ENCODE measurements at places on chromosomes 3 and 15. TPM values are rescaled to one million over a fixed set of nuclear protein-coding genes. Genes with fewer than 3 reads are reported as not detected.

GRCh38 chr3:24086617-24087404 is 141.7 kb downstream of the NR1D2 start:
- DNase-seq = no peak

- DNase-seq = no peak
Observed at GRCh38 chr15:72971766-72972165, 80.5 kb upstream of the NEO1 start.

- DNase-seq = no peak
Observed at GRCh38 chr15:62495670-62496614, 330.9 kb upstream of the C2CD4B start.

DNA sequence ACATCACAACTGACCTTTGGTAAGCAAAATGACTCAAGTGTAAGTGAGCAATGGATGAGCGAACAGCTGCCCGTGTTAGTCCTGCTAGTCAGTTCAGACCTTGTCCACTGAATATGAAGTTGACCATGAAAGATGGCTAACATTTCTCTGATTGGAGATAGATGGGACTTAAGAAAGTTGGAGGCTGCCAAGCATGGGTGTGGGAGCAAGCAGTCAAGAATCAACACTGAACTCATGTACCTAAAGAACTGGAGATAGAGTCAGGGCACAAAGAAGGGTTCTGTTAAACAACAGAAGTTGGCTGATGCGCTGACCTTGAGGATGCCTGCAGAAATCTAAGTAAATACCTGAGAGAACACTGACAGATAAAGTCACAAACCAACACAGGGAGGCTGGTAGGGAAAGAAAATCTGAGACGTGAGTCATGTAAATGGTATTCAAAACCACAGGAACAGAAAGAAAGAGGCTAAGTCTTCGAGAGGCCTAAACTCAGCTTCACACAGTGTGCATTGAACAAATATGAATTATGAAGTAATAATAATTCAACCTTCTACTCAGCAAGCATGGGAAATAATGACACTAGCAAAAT is 30.7 kb upstream of the ANPEP start:
- peak; percentile 82 for DNase-seq

DNA sequence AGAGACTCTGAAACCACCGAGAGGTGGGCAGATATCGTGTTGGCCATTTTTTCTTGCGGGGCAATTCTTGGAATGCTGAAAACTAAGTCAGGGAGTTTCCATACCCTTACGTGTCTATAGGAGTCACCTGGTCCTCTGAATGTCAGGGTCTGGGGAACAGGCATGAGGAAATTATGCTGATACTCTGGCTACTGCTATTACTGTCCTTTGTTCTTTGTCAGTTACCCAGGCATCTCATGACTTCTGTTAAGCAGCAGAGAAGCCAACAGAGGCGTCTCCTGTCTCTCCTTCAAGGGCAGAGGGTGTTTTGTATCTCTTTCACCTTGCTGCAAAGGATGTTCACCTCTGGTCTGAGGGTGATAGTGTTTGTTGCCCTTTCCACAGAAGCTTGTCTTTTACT is 559.5 kb upstream of the CCDC54 start:
- DNase-seq = no peak

GRCh38 chr3:126752303-126753190 is 48.5 kb downstream of the CHCHD6 start:
- peak; percentile 61 for DNase-seq

GRCh38 chr15:67049351-67050044 is 15.9 kb upstream of the SMAD3 start:
- peak; percentile 99 for DNase-seq

GRCh38 chr3:110886222-110886893 is 185.3 kb upstream of the NECTIN3 start:
- no peak for DNase-seq

DNA sequence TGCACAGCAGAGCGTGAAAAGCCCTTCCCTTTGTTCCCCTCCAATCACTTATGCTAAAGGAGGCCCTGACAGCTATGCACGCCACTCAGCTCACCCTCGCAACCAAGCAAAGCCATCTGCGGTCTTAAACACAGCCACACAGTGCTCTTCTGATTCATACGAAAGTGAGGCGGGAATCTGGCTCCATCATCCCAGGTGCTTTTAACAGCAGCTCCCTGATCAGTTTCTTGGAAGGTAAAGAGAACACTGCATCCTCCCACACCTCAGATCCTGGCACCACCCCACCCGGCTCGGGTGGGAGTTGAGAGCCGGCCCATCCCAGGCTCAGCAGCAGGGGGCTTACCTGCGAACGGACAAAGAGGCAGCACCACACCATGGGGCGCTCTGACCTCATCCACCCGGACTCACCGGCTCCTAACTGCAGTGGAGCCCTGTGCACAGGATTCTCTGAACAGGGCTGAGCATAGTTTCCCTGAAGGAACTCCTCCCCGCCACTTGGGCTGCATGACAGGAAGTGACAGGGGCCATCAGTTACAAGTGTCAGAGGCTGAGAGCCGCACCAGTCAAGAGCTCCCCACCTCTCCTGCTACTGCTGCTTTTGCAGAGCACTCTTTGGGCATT is 114.3 kb upstream of the ARHGEF3 start:
- no peak for DNase-seq

GRCh38 chr3:156808025-156808424 is 18.1 kb upstream of the LEKR1 start:
- no peak for DNase-seq

DNA sequence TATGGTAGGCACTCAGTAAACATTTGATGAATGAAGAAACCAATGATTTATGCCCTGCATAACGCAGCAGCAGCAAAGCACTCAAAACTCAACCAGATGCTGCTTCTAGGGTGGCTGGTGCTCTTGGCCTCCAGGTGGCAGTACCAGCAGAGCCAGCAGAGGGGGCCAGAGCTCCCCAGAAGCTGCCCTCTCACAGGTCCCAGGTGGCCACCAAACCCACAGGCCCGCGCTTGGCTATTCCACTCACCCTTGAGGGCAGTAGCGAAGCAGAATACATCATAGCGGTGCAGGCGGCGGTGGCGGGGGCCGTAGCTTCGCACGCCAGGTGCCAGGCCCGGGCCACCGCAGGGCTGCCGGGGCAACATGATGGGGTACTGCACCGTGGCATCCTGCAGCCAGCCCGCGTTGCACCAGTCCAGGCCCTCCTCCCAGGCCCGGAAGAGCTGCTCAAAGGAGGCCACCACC is 16.6 kb downstream of the HAPLN3 start:
- no peak for DNase-seq

DNA sequence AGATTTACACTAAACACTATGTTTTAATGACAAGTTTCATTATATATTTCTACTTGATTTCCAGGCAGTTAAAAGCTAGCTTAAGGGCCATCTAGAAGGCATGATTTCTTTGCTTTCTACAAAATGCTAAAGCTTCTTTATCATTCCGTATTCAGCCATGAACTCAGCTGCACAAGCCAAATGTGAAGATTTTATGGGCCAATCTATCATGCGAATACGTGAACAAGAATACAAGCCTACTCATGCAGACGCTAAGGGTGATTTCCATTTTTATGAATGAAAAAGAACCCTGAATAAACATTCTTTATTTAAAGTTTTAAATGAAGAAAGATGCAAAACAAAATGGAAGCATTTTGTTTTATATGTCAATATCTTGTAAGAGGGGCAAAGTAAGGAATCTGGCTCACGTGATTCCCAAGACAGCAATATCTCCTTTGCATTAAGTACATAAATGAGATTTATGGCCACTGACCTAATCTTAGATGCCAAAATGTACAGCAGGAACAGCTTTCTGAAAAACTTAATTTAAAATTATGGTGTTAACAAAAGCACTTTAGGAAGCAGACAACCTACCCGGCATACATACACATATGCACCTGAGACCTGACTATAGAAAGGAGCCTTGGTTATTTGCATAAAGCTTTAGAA is 215.8 kb downstream of the DPH6 start:
- DNase-seq = no peak

DNA sequence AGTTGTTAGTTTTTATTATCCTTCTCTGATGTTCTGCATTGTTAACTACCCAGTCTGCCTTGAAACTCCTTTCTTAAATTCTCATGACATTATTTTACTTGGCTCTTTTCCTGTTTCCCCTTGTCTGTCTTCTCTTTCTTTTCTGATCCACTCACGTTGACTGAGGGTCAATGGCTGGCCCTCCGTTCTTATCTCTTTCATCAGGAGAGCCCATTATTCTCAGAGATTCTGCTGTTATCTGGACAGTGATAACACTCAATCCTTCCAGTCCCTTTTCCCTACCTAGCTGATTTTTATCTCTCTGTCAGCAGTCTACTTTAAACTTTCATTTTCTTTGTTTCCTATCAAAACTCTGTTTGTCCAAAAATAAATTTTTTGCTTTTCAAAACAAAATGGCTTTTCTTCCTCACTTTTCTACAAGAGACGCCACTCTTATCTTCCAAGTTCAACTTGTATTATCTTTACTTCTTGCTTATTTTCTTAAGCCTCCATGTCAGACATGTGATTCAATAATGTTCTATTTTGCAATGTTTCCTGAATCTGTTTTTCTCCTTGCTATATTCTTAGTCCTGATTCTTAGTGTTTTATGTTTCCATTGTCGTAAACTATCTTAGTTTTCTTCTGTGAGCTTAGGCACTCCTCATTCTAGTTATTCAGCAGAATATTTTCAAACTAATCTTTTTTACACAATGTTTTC is 120.2 kb downstream of the NEDD4 start:
- peak; percentile 65 for DNase-seq

- DNase-seq = no peak
Observed at GRCh38 chr3:8992199-8992598, 28.9 kb upstream of the RAD18 start.

GRCh38 chr3:25137606-25138005 is 290.5 kb upstream of the RARB start:
- DNase-seq = no peak

GRCh38 chr3:106533093-106533787 is 664.4 kb upstream of the CBLB start:
- no peak for DNase-seq

GRCh38 chr3:149401926-149402310 is 24.5 kb upstream of the TM4SF1 start:
- no peak for DNase-seq

DNA sequence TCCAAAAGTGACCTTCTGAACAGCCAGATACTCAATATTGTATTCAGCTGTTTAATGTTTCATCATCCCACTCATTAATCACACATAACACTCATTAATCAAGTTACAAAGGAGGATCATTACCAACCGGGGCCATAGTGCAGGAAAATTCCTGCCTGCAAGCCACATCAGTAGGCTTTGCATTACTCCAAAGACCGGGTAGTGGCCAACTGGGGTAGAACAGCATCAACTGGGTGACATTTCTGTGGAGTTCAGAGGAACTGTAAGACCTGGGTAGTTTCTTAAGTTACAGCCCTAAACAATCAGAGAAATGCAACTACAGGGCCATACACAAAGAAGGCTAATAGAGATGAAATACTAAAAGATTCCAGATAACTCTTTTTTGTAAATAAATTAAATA is 253.1 kb downstream of the WDR72 start:
- DNase-seq = no peak

DNA sequence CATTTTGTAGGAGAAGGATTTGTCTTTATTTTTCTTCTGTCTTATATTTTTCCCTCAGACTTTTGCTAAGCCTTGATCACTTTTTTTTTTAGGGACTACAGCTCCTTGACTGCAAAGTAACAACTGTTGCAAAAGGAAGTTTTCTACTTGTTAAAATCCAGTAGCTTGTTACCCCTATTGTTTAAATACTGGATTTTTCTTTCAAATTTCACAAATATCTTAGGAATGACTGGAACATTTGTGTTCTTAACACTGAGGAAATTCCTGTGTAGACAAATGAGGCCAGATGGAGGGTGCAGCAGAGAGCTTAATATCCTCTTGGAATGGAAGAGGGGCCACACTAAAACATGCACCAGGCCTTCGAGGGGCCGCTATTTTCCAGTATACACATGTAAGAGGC is 3.2 kb upstream of the PGPEP1L start:
- DNase-seq = no peak

DNA sequence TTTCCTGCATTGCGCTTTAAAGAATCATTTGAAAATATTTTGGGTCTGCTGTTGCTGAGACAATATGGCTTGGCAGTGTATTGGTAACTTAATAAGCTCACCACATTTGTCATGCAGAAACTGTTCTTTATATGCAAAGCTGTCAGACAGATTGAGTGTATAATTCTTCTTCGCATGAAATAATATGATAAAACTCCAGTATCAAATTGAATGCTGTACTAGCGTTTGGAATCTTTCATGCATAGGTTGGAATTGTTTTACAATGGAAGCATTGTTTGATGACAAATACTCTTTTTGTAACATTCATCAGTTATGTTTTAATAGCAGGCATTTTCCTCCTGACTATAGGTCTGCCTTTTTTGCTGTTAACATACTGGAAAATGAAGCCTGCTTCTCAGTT is 53.8 kb downstream of the RBMS3 start:
- no peak for DNase-seq

GRCh38 chr3:190032923-190033322 is 87.8 kb downstream of the P3H2 start:
- DNase-seq = no peak

DNA sequence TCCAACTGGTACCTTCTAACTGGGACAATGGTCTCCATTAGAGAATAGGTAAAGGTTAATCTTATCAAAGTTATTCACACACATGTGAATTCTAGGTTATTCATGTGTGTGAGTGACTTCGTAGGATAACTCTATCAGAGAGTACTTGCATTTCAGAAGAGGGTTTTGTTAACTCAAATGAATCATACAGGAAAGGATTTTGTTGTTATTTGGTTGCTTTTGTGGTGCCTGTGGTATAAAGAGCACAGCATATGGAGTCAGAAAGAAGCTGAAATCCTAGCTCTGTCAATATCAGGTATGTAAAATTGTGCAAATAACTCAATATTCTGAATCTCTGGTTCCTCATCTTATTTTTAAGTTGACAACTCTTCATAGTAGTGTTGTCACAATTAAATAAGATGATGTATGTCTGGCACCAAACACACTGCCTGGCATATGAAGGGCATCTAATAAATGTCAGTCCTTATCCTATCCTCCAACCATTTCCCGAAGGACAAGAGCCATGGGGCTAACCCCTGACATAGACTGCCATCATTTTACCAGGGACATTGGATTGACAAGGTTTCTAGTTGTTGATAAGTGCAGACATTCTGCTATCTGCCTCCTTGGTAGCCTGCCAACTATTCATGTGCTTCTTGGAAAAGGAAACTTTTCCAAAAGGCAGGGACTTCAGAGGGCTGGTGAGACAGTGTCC is 48.7 kb upstream of the CMSS1 start:
- DNase-seq = no peak

GRCh38 chr3:150825916-150826377 is 63.0 kb upstream of the SIAH2 start:
- no peak for DNase-seq

PARL gene
- total RNA-seq = 60.1 TPM

SLC33A1 gene
- 34.1 TPM for total RNA-seq

RLBP1 gene
- total RNA-seq = not detected

CRYGS gene
- total RNA-seq = not detected

C2CD4A gene
- 5.7 TPM for total RNA-seq

CPLX3 gene
- total RNA-seq = not detected

TEX55 gene
- not detected for total RNA-seq

TJP1 gene
- 25.0 TPM for total RNA-seq

Data from Caki2 (cell line).